ENCODE measurements at places on chromosomes 13 and 19. TPM values are rescaled to one million over a fixed set of nuclear protein-coding genes. Genes with fewer than 3 reads are reported as not detected.

Gene FFAR3
- total RNA-seq = not detected

Gene KL
- total RNA-seq = 1.3 TPM

DNA sequence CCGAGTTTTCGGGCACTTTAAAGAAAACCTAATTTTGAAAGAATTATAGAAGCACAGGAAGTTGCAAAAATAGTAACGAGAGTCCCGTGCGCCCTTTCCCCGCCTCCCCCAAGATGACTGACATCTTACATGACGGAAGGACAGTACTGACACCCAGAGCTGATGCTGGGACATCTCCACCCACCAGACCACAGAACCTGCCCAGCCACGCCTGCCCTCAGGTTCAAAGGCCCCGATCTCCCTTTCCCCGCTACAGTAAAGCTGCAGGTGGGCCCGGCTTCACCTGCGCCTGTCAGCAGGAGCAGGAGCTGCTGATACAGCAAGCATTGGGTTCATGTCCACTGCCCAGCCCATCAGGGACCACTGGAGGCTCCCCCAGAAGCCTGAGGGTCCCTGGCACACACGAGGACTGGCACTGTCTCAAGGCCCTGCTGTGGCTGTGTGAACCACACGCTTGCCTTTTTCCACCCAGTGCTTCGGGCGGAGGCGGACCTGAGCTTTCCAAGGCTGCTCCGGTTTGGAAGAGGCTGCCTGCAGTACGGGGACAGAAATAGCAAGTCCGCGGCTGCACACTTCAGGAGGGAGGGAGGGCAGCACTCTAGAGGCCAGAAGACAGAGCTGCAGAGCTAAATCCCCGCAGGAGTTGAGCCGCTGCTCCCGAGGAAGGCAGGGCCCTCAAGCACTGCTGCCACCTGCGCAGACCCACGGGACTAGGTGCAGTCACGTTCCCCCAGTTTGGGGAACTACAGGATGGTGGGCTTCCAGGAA is 8.7 kb downstream of the MAP2K2 start:
- no peak overlapping the region for H3K27ac ChIP-seq
- no peak for DNase-seq
- no peaks in the 10 kb centered on the region for H3K36me3 ChIP-seq

GRCh38 chr13:107838588-107839161 is 376.7 kb downstream of the LIG4 start:
- no peak overlapping the region for H3K27ac ChIP-seq
- H3K36me3 ChIP-seq = no peaks in the 10 kb centered on the region
- no peak overlapping the region for H3K4me3 ChIP-seq
- H3K4me1 ChIP-seq = no peaks in the 10 kb centered on the region

- no peak overlapping the region for H3K27ac ChIP-seq
- peaks cover 21% of the 10 kb centered on the region for H3K4me1 ChIP-seq
- no peak overlapping the region for H3K4me3 ChIP-seq
- no peak for DNase-seq
Measured at GRCh38 chr13:44331912-44332851, 41.4 kb upstream of the SERP2 start.
